NCI-H1105 (cell line): ENCODE measurements at places on chromosomes 6 and 20.

DNA sequence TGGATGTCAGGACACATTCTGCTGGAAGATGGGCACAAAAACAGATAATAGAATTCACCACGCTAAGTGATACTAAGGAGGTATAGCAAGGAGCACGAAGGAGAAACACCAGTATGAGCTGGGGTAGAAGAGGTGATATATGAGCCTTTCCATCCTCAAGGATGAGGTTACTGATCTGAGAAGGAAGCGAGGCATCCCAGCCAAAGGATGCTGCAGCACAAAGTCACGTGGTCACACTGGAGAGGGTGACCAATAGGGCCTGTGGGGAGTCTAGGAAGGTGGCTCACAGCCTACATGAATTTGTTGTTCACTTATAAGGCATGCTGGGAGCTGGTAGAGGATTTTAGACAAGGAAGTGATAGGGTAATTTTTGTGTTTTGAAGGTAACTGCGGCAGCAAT is 1.4 kb downstream of the GINS1 start:
- DNase-seq, result no peak

- peak; percentile 11 for DNase-seq
These were observed 559.2 kb upstream of the FLRT3 start for GRCh38 chr20:14896569-14896968.

DNA sequence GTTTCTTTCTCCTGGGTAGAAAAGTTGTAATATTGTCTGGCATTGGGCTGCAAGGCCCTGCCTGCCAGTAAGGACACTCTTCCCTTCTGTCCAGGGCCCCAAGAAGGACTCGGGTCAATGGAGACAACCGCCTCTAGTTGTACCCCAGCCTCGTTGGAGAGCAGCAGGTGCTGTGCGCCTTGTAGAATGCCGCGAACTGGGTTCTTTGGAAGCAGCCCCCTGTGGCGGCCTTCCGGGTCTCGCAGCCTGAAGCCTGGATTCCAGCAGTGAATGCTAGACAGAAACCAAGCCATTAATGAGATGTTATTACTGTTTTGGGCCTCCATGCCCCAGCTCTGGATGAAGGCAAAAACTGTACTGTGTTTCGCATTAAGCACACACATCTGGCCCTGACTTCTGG is 37.0 kb downstream of the PLCG1 start:
- DNase-seq, result no peak

DNA sequence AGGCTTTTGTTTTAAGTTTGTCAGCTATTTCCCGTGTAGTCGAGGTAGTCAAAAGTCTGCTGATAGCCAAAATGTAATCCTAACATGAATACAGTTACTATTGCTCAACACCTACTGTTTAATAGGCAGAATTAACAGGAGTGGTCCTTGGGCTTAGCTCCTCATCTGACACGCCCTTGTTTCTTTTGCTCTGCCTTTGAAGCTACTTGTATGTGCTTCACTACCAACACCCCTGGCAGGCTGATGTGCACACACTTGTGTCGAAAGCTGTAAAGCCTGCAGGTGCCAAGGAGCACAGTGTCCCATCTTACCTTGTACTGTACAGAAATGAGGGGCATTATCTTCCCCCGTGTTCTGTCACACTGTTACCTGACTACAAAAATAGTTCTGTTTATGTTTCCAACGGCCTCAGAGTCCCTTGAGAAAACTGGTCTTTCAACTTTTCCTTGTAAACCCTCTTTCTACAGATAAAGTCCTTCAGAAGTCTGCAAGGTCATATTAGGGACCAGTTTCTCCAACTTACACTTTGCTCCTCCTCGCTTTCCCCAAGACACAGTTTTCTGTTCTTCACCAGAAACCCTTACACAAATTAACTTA is 9.3 kb downstream of the SDHAF4 start:
- no peak for DNase-seq

DNA sequence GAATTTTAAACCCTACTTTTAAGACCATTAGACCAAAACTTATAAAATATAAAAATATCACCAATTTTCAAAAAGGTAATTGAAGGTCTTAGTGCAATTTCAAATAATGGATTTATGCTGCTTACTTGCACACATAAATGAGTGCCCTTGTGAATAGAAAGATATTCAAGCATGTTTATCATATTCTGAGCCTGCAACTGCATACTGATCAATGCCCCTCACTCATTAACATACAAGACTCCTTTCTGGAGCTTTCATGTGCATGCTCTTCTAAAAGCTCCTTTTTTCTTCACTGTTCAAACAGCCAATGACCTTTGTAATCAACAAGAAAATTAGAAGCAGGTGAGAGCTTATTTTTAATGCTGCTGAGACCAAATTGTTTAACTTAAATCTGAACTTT is 1139.3 kb downstream of the HACE1 start:
- DNase-seq, result no peak

- no peak for DNase-seq
These were observed 110.2 kb downstream of the SASH1 start for GRCh38 chr6:148452876-148453275.

DNA sequence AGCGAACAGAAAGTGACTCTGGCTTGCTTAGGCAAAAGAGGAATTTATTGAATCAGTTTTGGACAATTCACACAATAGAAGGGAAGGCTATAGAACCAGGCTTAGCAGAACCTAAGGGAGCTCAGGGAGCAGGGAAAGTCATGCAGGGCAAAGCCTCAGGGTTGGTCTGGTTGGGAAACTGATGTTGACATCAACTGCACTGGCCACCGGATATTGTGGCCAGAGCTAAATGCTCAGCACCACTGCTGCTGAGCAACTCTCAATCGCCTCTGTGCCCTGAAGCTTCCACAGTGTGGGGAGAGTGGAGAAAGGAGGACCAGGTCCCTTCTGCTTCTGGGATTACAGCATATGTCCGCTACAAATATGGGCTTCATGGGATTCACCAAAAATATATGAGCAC is 93.3 kb upstream of the GCM1 start:
- DNase-seq, result no peak

DNA sequence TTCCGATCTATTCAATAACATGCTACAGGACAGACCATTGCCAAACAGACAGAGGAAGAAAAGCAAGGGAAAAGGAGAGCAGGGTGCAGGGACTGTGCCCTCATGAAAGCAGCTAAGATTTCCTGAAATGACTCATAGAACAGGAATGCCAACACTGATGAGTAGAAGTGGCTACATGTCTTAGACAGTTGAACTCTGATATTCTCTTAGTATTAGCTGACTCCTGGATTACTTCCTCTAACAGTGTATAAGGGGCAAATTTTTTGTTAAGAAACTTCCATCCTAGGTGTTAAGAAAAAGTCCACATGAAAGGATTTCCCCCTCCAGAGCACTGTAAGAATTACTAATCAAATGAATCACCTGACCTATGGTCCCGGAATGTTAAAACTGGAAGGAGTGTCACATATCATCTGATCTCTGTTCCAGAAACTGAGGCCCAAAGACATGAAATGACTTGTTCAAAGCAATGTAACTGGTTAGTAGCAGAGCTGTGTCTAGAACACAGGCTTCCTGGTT is 224.9 kb downstream of the IBTK start:
- DNase-seq, result no peak

- DNase-seq, result no peak
These were observed 593 bp upstream of the LEMD2 start for GRCh38 chr6:33789550-33789895.

DNA sequence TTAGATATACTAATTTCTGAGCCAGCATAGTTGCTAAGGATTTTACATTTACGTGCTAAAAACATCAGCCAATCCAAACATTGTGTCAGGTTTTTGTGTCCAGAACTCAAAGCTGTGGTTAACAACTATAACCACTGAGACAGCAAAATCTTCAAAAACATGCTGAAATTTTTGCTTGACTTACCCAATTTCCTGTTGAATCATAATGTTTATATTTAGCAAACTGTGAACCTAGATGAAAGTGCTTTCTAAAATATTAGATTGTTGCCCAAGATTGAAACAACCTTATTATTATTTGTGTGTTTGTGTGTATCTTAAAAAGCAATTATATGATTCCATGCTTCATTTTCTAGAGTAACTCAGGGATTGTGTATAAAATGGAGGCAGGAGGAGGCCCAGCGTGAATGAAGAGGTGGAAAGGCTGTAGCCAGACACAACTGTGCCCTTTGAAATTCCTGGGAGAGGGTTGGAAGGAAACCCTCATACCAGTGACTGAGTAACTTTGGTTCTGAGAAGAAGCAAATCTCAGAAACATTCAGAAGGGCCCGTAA is 48.0 kb downstream of the ARMC2 start:
- no peak for DNase-seq

DNA sequence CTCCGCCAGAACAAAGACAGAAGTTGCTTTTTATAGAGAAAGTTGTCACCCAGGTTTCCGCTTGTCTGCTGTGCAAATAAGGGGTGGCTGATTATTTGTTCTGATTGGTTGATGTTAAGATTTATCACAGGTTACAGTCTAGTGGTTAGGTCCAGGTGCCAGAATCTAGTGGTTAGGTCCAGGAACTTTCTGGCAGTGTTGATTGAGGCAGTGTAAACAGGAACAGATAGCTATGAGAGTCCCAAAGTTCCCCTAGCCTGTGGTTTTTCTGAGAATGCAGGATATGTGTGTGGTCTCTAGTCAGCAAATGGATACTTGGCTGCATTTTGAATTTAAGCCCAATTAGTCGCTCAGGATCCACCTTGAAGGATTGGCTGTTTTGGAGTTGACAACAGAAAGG is 148.0 kb downstream of the TMEM200A start:
- DNase-seq, result no peak

DNA sequence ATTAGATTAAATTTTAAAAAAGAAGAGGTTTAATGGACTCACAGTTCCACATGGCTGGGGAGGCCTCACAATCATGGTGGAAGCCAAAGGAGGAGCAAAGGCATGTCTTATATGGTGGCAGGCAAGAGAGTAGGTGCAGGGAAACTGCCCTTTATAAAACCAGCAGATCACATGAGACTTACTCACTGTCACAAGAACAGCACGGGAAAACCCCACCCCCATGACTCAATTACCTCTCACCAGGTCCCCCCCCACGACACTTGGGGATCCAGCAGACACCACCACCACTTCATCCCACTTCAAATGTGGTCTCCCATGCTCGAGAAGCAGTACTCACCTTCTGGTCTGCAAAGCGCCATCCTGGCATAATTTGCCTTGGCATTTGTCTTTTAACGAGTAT is 24.6 kb downstream of the MTFR2 start:
- no peak for DNase-seq

GRCh38 chr6:160881148-160881808 is 110.3 kb upstream of the MAP3K4 start:
- no peak for DNase-seq

GRCh38 chr6:27188885-27189418 is 58.5 kb upstream of the PRSS16 start:
- DNase-seq, result peak; percentile 79

GRCh38 chr6:118914598-118914997 is 20.4 kb downstream of the MCM9 start:
- DNase-seq, result no peak

DNA sequence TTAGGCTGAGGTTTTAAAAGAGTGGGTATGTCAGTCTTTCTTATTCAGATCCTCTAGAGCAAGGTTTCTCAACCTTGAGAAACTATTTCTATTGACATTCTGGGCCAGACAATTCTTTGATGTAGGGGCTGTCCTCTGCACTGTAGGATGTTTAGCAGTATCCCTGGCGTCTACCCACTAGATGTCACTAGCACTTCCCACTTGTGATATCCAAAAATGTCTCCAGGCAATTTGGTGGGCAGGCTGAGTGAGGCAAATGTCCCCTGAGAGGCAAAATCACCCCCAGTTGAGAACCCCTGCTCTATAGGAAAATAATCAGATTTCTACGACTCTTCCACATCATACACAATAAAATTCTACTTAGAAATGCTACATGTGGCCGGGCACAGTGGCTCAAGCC is 7.7 kb upstream of the ZKSCAN8 start:
- peak; percentile 20 for DNase-seq

GRCh38 chr6:149223904-149224351 is 93.6 kb upstream of the TAB2 start:
- DNase-seq, result peak; percentile 7

- DNase-seq, result no peak
These were observed 74.1 kb upstream of the HDDC2 start for GRCh38 chr6:125375821-125376220.

DNA sequence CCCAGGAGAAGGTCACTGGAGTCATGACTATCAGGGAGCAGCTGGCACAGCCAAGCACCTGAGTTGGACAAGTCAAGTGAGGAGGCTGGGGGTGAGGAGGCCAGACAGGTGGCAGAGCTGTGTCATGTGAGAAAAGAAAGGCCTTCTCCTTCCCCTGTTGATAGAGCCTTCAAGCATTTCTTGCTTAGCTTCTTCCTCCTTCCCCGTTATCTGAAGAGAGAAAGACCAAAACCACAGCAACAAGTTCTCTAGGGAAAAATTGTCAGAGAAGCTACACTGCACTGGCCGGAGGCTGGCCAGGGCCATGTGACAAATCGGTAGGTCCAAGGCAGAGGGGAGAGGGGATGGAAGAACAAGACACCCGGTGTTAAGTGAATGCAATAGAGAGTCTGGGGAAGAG is 202.1 kb upstream of the PRDM1 start:
- DNase-seq, result no peak

GRCh38 chr6:42049116-42049809 is 1.1 kb upstream of the TAF8 start:
- no peak for DNase-seq

DNA sequence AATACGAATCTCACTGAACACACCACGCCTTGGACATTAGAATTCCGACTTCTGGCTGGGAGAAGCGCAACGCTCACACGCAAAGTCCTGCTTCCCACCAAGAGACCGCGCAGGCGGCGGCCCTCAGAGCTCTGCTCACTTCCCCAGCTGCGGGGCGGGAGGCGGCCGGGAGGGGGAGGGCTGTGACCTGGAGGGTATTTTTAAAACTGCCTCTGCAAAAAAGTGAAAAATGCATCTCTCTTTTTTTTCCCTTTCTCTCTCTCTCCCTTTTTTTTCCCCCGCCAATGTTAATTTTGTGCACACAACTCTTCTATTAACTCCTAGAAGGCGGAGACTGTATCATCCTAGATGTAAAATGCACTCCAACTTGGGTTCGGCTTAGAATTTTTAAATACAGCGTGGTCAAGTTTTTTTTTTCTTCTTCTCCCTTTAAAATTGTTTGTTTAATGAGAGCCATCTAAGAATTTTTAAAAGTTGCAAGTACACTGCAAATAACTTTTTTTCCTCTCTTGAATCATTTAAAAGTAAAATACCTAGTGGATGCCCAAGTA is 66.4 kb downstream of the STX11 start:
- DNase-seq, result no peak

DNA sequence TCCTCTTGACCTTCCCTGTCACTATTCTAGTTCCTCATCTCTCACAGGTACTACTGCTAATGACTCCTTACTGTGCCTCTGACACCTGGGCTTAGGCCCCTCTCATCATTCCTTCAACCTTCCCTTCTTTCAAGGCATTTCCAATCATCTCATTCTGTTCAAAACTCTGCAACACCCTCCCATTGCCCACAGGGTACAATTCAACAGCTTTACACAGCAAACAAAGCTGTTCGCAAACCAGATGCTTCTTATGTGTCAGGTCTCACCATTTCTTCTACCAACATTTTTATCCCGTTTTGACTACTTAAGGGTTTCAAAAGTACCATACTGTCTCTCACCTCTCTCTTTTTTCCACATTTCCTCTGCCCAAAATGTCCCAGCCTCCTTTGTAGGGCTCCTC is 84.4 kb upstream of the ID4 start:
- DNase-seq, result no peak
